ENCODE measurements at places on chromosomes 7 and 10.

GRCh38 chr7:140058517-140058916 lies 4.2 kb downstream of the PARP12 start:
- no peak for DNase-seq

- DNase-seq, result no peak
These were observed 66.3 kb upstream of the ZRANB1 start for GRCh38 chr10:124875596-124875995.

- no peak for DNase-seq
These were observed 537.3 kb downstream of the TNS3 start for GRCh38 chr7:47044625-47045024.

DNA sequence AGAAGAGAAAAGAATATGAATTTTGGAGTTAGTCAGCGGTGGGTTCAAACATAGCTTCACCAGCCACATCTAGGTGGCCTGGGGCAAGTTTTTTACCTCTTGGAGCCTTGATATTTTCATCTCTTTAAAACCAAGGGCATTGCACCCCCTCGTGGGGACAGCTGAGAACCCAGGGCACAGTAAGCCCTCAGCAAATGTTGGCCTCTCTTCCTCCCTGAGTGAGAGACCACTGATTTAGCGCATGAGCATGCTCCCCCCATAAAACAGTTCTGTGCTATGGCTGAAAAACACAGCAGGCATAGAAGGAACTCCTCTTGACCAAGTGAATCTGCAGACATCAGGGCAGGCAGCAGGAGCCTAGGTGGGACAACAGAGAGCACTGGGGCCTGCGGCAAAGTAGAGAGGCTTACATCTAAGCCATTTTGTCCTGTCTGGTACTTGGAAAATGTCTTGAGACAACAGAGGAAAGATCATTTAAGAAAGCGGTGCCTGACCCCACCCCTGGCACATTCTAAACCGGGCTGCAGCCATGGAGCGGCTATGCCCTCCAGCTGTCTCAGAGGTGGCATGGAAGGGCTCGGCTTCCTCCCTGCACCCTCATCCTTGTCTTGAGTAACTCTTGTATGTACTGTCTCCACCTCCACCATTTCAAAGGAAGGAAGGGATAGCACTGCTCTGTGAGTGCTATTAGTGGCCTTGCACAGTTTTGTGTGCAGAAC lies 94.7 kb downstream of the ARHGAP22 start:
- DNase-seq, result no peak

DNA sequence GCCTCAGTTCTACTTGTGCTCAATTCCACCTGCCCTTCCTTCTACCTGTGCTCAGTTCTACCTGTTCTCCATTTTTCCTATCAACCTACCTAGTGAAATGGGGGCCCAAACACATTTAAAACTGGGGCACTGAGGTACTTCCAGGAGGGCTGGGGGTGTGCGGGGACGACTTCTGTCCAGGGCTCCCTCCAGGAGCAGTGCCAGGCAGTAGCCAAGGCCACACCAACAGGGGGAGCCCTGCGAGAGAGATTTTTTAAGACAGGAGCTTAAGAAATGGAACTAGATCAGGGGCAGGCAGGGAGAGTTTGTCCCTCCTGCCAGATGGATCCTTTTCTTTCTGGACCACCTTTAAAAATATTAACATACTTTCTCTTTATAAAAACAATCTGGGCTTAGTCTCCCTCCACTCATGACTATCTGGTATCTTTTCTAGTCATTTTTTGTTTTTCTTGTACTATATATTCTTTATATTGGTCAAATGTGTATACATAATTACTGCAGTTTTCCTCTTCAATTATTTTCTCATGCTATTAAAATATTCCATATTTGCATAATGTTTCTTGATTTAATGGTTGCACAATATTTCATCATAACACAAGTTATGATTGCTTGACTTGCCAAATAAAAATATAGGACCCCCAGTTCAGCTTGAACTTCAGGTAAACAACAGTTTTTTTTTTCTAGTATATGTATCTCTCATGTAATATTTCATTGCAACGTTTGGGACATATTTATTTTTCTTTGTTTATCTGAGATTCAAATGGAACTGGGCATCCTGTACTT lies 47.3 kb upstream of the INSYN2A start:
- no peak for DNase-seq

All from T1000 (cell line).